Stimulated activated CD4-positive, alpha-beta T cell treated with anti-CD3 and anti-CD28 coated beads, Interleukin-12 subunit alpha, Interleukin-12 subunit beta, amount 100 ng/mL, for 24 hours (primary cell): ENCODE measurements at places on chromosomes 7 and 10.

GRCh38 chr10:78700413-78700812, 368.4 kb upstream of the ZMIZ1 start:
- no peak for DNase-seq

- DNase-seq = no peak
Observed at GRCh38 chr7:45126920-45127319, 15.4 kb upstream of the TBRG4 start.

GRCh38 chr10:32412499-32412853, 33.5 kb upstream of the CCDC7 start:
- no peak for DNase-seq

DNA sequence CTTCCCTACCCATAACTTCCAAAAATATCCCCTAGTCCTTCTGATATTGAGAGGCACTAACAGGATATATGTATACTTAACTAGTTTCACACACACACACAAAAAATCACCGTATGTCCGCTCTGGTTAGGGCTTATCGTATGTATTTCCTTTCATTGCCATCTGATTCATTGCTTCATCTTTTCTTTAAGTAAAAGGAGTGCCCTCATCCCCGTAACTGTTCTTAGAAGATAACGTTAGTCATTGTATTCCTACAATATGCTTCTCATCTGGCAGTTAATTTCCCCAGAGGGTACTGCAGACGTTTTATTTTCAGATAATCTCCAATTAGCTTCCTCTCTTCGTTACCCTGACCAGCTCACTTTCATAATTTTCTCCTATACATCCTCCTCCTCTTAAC, 37.3 kb downstream of the NRCAM start:
- no peak for DNase-seq

GRCh38 chr7:147829016-147829415, 761.5 kb upstream of the C7orf33 start:
- DNase-seq = no peak

DNA sequence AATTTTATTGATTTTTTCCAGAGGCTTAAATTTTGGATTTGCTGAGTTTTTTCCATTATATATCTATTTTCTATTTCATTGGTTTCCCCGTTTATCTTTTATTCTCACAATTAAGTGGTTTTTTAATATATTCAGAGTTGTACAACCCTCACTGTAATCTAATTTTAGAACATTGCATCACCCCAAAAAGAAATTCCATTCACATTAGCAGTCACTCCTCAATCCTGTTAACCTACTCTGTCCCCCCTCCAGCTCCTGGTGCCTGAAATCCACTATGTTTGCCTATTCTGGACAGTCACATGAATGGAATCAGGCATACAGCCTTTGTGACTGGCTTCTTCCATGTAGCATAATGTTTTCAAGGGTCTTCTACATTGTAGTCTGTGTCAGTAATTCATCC, 55.8 kb upstream of the ITGA8 start:
- DNase-seq = no peak

- no peak for DNase-seq
Observed at GRCh38 chr7:23472556-23472955, 2.3 kb upstream of the IGF2BP3 start.

DNA sequence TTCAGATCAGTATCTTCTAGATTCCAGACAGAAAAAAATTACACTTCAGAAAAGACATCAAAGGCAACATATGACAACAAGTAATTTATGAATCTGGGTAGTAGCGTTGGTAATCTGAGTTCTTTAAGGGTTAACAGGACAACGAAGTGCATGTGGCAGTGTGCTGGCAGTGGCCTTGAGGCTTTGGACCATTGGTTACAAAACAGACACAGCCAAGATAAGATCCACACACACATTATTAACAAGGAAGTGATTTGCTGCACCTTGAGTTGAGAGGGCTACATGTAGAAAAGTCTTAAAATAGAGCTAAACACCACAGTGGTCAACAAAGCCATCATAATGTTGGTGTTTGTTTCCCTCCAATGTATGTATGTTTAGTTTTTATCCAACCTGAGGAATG, 40.6 kb downstream of the AKR1D1 start:
- DNase-seq = no peak

DNA sequence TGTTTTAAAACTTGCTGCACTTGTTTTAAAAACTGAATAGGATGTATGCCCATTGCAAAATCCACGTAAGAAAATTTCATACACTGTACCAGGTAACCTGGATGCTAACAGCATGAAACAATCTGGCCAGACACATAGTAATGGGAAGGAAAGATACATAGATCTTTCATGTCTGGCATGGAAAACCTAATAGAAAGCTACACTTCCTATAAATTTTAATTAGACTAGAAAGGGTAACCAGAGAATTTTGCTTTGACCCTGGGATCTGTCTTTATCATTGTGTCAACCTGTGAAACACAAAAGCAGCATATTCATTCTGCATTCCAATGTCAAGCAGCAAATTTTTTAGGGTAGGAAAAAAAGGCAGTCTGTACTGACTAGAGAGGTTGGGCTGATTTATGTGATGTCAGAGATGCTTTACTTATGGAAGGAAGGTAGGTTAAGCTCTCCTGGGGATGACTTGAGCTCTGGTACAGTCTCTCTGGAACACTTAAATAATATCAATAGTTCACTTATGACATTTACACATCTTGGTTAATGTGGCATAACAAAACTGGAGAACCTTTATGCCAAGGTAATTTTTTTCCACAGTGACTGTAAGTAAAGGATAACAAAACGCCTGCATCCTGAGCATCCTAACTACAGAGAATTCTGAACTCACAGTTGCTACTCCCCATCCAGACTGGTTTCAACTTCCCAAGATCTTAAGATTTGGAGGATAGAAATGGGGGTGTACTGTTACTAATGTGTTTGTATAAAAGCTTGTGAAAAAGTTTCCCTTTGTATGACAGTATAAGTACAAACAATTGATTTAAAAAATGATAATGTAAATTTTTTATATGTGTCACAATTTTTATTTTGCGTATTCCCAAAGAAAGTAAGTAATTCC, 44.7 kb downstream of the DOCK4 start:
- no peak for DNase-seq

GRCh38 chr7:133197972-133198544, 54.8 kb upstream of the EXOC4 start:
- DNase-seq = no peak

- no peak for DNase-seq
Observed at GRCh38 chr7:146172112-146172511, 55.5 kb downstream of the CNTNAP2 start.

GRCh38 chr7:43612128-43612527, 29.2 kb downstream of the STK17A start:
- DNase-seq = no peak

DNA sequence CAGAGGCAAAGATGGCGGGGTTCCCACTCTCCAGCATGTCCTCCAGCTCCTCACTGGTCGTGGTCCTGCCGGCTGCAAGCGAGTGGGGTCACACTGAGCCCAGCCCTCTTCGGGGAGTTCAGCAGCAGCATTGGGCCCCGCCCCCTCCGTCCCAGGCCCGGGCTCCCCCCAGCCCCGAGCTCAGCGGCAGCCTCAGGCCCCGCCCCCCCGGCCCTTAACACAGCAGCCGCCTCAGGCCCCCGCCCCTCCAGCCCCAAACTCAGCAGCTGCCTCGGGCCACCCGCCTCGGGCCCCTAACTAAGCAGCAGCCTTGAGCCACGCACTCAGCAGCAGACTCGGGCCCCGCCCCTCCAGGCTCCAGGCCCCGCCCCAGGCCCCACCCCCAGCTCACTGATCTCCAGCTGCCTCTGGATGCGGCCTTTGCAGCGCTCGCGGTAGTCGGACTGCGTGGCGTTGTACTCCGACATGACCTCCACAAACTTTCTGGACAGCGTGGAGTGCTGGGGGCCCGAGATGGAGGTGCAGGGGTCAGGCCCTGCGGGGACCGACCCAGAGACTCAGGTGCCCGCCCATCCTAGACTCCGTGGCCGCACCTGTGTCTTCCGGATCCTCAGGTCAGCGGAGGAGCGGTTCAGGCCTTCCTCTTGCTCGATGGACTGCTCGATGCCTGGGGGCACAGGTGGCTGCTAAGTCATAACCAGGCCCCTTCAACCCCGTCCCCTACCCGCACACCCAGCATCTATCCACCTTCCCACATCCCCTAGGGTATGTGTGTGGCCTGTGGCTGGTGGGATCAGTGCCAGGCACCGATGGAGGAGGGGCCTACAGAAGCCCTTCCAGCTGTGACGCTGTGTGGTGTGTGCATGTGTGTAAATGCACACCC, 15.5 kb downstream of the STX1A start:
- DNase-seq = no peak

- DNase-seq = no peak
Observed at GRCh38 chr7:80935991-80936780, 17.3 kb upstream of the SEMA3C start.

DNA sequence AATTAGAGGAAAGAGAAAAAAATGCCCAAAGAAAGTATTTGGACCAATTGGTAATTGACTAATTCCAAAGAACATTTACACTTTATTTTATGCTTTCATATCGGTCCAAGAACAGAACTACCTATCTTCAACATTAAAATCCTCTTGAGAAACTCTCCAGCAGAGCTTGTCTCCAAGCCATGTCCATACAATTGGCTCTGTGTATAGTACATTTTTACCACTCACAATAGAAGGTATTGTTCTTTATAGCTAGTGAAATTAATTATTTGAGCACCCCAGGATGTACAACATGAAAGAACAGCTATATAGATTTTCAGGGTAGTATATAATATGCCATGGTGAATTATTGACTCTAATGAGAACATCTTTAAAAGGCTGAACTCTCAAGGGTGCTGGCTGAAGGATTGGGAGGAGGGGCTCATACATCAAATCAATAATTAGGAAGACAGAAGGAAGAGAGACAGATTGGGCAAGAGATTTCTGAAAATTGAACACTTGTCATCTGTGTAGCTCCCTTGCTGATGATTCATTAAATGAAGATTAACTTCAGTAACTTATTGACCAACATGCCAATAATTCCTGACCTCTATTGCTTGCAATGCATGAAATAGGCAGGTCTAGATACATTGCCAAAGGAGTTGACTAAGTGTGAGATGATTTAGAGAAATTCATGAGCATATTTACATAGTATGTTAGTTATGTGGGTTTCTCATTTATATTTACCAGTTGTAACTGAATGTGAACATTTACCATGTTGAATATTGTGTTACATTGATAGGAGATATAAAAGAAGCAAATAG, 249.7 kb downstream of the MTERF1 start:
- no peak for DNase-seq

GRCh38 chr10:44607116-44607515, 222.2 kb upstream of the CXCL12 start:
- DNase-seq = no peak

- no peak for DNase-seq
Observed at GRCh38 chr10:53029449-53029848, 256.9 kb upstream of the MBL2 start.

DNA sequence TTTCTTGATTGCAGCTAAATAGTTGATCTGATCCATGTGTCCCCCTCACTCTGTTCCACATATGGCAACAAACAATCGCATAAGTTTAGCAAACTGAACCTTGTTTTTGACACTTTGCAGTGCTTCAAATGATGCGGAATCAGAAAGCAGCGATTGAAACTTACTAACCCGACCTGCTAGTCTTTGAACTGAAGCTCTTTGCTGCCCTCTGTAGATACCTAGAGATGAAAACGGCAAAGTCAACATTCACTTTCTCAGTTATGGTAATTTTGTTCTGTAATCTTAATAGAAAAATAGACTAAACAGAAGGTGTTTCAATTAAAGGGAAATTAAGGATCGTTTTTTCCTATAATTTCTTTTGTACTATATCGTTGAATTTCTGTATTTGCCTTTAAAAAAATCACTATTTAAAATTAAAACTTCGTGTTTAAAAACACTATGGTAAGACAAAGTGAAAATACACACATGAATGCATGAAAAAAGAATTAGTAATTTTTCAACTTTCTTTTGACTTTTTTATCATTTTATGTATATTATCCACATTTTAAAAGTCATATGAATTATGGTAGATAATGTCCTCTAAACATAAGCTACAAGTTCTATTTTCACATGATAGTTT, 276.5 kb downstream of the MAGI2 start:
- no peak for DNase-seq

DNA sequence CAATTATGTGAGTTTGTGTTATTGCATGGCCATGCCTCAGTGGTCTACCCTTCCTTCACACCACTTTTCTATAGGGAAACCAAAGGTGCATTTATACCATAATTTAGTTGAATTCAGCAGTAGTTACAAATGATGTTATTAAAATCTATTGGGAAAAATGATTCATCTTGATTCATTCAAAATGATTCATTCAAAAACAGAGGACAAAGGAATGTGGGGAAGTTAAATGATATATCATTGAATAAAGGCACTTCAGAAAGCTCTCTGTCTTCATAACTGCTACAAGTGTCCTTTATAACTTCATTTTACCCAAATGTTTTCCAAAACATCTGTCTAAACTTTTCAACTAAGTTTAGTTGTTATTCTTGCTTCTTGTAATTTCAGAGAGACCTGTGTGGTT, 722.9 kb downstream of the GRM8 start:
- DNase-seq = no peak

GRCh38 chr7:51198654-51199053, 118.0 kb downstream of the COBL start:
- DNase-seq = no peak

GRCh38 chr10:64033711-64034110, 512.5 kb downstream of the REEP3 start:
- DNase-seq = no peak

DNA sequence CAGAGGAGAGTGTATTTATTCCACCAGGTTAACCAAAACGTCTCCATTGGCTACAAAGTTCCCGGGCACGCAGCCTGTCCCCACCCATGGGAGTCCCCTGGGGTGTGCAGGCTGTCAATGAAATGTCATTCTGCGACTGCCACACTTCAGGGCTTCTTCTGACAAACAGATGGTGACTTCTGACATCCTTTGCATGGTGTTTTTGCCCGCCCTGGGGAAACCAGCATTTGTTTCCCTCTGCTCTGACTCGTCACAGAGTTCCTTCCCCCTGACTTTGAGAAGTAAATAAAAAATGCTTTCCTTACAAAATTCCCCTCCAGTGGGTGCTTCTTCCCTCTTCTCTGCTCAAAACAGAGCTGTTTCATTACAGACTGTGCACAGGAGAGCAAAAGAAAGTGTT, 38.2 kb downstream of the TNS3 start:
- DNase-seq = no peak

GRCh38 chr7:22601408-22601807, 101.4 kb upstream of the STEAP1B start:
- no peak for DNase-seq

GRCh38 chr10:111100198-111100597, 23.4 kb downstream of the ADRA2A start:
- no peak for DNase-seq
